ENCODE measurements at places on chromosomes 3 and 15. TPM values are rescaled to one million over a fixed set of nuclear protein-coding genes. Genes with fewer than 3 reads are reported as not detected.

Gene DIPK2A
- total RNA-seq = 21.4 TPM

Gene TMEM266
- not detected for total RNA-seq

Gene LNP1
- total RNA-seq = 0.74 TPM

- no peak for DNase-seq
Observed at GRCh38 chr3:173501931-173502489, 104.5 kb downstream of the NLGN1 start.

Gene CKMT1B
- 227 TPM for total RNA-seq

Gene QARS1
- 374 TPM for total RNA-seq

GRCh38 chr3:78497021-78497420 is 1270.8 kb downstream of the ROBO1 start:
- no peak for DNase-seq

- no peak for DNase-seq
Observed at GRCh38 chr3:112721231-112721630, 80.3 kb upstream of the CCDC80 start.

Gene ZNF80
- total RNA-seq = not detected

Gene RBP2
- 3.1 TPM for total RNA-seq

DNA sequence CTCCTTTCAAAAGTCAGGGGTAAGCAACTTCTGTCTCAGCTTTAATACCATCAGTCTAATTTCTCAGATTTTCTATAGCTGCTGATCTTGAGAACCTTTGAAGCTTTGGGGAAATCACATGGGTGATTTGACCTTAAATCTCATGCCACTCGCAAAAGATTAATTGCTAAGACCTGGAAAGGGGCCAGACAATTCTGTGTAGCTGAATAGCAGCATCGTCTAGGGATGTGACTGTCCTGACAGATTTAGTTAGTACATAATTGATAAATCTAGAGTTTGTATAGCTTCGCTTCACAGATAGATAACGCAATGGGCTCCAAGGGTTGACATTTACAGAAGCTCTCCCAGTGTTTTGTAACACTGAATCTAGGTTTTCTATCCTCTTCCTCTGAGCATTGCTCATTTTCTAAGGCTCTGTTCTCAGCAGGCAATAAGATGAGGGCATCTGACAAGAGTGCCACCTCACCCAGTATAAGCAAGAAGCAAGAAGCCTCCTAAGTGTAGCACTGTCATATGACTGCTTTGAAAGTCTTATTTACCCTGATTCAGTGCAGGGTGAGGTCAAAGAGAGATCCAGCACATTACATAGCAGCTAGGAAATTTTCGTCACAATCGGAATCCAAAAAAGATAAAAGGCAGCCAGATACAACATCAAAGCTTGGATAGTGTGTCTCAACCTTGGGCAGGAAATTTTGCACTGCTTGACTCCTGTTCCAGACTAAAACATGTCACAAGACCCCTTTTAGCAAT is 47.7 kb upstream of the DUT start:
- DNase-seq = no peak

Gene HTR3E
- total RNA-seq = 0.13 TPM

Gene PLXND1
- total RNA-seq = 26.7 TPM

- no peak for DNase-seq
Observed at GRCh38 chr15:98120561-98120960, 160.1 kb downstream of the ARRDC4 start.

DNA sequence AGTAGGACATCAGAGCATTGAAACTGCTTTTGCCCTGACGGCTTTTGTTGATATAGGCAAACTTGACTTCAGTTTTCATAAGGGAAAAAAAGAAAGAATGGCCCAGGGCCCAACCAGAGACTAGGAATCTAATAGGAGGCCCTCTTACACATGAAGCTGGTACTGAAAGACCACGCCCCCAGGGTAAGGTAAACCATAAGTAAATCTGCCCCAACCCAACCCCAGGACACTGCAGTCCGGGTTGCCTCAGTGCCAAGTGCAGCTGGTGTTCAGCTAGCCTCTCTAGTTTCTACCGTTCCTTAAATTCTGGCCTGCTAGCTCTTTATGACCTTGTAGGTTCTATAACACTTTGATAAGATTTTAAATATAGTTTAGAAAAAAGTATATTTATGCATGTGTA is 136.7 kb downstream of the AQP9 start:
- DNase-seq = no peak
